Heart right ventricle (tissue), 16 donors: ENCODE measurements at places on chromosomes 16 and 17.

DNA sequence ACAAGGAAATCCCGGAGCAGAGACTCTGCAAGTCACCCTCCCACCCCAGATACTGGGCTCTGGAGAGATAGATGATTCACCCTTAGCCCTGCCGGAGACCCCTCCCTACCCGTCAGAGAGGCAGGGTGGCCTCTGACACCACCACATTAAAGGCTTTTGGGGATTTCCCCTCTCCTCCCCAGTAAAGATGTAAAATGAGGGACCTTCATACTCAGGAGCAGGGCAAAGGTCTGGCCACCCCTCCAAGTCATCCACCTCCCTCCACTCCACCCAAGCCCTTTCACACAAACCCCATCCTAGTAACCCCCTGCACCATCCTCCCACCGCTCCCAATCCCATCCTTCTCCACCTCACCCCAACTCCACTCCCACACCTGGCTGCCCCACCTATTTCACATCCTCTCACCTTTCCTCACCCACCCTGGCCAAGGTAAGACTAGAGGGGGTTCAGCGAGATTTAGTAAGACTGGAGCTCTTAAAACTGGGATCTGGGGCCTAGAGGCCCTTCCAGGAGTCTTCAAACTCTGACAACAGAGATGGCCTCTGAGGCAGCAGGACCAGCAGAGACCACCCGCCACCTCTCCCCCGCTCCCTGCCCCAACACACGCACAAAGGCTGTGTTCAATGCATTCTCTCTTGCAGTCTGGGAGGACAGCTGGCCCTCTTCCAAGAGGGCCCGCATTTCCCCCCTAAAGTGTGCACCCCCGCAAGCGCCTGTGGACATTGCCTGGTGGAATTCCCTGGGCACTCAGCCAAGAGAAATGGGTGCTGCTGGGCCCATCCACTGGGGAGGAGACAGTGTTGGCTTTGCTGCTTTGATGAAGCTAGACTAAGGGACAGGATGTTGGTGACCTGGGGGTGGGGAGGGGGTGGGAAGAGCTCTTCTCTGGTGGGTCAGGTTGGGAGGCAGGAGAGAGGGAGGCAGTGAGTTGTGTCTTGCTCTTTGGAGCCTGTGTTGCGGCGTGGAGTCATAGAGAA, 1.1 kb downstream of the ABAT start:
- no peak for DNase-seq

- DNase-seq, result no peak
These were observed 25.2 kb upstream of the EMP2 start for GRCh38 chr16:10605636-10606035.

DNA sequence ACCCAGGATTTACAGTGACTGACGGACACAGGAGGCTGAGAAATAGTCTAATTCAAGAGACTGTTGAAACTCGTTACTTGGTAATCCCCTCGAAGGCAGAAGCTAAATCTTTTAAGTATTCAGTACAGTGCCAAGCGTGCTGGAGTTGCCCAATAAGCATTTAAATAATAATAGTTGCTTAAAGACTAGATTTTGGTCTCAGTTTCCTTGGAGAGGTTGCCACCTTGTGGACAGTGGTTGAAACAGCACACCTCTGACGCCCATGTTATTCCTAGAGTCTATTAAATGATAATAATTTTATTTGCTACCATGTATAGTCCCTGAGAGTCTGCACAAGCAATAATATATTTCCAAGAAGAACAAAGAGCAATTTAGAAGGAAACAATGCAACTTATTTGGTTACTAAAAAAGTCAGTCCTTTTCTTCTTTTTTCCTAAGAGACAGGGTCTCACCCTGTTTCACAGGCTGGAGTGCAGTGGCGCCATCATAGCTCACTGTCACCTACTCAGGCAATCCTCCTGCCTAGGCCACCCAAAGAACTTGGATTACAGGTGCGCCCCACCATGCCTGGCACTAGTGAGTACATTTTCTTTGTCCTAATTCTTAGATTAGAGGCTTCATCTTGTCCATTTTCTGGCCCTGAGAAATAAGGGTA, 138.0 kb upstream of the NUDT7 start:
- DNase-seq, result peak; percentile 35

- no peak for DNase-seq
These were observed 592.3 kb downstream of the MAF start for GRCh38 chr16:79008036-79008868.

DNA sequence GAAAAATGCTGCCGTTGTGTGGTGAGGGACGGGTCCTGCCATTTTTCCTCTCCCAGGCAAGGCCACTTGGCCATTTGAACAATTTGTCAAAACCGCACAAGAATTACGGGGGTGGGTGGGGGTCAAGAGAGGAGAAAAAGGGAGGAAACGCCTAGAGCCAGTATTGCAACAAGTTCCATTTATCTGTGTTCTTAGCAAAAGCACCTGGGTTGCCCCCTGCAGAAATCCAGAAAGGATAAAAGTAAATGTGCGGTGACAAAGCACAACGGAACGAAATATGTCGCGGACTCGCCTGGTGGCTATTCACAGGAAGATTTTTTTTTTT, 209.4 kb downstream of the ZFHX3 start:
- DNase-seq, result no peak

DNA sequence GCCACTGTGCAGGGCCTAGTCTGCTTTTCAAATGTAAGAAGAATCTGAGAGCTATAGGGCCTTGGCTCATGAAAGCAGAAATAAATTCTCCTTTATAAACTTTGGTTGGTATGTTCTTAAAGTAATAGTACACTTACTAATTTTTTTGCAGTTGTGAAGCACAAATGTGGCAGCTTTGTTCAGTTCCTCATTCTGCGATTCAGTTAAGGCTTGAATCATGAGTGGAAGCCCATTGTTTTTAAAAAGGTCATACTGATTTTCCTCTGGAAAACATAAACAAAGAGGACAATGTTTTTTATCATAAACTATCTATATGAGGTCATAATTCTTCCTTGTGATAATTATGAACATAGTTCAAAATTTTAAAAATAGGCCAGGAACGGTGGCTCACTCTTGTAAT, 23.6 kb upstream of the DYNC1LI2 start:
- no peak for DNase-seq

DNA sequence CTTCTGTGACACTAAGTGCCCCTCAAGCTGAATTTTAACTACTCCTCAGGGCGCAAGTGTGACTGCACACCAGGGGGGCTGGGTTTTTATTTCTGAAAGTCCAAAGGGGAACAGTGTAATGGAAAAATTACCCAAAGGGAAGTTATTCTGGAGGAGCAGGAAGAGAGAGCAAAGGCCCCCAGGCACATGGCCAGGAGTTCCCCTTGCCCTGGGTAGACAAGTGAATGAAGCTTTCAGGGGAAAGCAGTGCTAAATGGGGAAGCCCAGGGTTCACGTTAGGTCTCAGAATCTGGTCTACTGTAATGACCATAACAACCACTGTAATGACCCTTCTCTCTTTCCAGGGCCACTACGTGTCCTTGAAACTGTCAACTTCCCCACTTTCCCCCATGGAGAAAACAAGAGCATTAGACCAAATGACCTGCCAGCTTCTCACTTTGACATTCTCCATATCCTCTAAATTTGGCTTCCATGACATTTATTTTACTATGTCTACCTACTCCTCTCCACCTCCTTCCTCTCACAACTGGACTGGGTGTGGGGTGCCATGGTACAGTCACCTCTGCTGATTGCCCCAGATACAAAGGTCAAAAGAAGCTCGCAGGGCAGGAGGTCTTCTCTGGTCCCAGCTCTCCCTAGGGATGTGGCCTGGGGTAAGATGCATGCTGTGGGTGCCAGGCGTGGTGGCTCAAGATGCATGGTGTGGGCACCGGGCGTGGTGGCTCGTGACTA, 34.1 kb upstream of the MMP2 start:
- peak; percentile 43 for DNase-seq

GRCh38 chr16:70432356-70432722, 6.6 kb downstream of the ST3GAL2 start:
- DNase-seq, result no peak

DNA sequence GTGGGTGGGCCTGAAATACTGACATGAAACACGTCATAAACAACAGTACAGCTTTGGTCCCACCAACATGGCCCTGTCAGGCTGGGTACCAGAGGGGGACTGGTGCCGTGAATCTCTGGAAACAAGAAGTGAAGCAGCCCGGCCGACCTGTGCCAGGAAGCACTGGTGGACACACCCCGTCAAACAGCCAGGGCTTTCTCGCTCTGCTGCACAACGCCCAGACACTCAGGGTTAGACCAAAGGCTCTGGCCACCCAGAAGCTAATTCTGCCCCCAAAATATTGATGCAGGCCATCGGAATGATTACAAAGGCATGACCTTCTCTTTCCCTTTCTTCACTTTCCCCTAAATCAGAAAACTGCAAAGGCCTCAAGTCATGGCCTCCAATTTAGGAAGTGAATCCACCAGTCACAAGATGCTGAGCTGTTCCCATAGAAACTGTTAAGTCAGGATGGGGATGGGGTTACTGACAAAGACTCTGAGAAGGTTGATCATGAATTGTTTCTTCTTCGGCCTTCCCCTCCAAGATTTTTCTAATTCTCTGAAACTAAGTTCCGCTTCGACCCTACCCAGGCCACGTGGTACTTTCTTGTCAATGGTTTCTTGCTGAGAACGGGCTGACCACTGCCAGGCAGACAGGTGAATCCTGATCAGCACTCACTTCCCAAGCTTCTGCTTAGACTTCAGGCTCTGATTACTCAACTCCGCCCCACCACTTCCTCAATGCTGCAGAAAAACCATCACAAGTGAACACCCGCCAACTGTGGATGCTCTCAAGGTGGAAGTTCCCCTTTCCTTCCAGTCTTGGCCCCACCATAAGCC, 6.7 kb downstream of the PITPNA start:
- DNase-seq, result no peak

- no peak for DNase-seq
These were observed 101.6 kb downstream of the AXIN2 start for GRCh38 chr17:65459677-65460347.

DNA sequence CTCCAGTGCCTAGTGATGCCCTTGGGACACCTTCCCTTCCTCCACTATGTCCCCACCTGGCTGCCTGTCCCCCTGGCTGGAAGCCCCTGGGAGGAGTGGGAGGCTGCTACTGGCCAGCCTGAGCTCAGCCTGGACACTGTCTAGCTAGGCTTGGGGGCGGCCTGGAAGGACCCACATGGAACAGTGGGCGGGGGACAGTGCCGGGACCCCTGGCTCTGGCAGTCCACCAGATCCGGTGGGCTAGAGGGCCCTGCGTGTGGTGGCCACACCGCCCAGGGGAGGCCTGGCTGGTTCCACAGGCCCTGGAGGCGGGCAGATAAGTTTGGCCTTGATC, 388.0 kb upstream of the TNRC6C start:
- DNase-seq, result no peak

- no peak for DNase-seq
These were observed 10.8 kb downstream of the RGS9 start for GRCh38 chr17:65147955-65148354.

- no peak for DNase-seq
These were observed 70.2 kb upstream of the NETO2 start for GRCh38 chr16:47213761-47214440.

GRCh38 chr17:41002814-41003213, 3.1 kb upstream of the KRTAP3-2 start:
- no peak for DNase-seq

- DNase-seq, result no peak
These were observed 792 bp downstream of the SECTM1 start for GRCh38 chr17:82332669-82333278.

DNA sequence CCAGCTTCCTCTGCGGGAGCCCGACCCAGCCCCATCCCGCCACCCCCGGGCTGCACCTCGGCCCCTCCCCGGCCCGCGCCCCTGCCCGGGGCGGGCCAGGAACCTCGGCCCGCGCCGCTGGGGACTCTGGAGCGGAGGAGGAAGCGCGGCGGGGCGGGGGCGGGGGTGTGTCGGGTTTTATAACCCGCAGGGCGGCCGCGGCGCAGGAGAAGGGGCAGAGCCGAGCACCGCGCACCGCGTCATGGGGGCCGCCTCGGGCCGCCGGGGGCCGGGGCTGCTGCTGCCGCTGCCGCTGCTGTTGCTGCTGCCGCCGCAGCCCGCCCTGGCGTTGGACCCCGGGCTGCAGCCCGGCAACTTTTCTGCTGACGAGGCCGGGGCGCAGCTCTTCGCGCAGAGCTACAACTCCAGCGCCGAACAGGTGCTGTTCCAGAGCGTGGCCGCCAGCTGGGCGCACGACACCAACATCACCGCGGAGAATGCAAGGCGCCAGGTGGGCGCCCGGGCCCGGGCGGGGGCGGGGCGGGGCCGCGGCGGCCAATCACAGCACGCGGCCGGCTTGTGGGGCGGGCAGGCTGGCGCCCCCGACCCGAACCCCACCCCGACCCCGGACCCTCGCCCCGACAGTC, at the start of gene ACE:
TSS of gene ACE (plus strand) at position 208 of the 626 bp plus-strand sequence. CDS start at position 242, 34 bp downstream.
- peak; percentile 45 for DNase-seq

DNA sequence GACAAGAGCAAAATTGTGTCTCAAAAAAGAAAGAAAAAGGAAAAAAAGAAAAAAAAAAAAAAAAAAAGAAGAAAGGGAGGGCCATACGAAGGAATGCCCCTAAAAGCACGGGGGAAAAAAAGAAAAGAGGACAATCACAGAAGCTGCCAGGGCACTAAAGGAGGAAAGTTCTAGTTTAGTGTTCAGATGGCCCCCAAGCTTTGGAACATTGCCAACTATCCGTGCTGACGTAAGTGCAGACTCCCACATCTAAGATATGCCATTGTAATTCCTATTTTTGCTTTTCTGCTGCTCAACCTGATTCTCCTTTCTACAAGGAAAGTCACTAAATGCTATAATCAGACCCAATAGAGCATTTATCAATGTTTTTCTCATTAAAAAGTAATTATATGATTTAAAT, 842.1 kb downstream of the KCNJ2 start:
- no peak for DNase-seq

GRCh38 chr16:51710905-51711563, 560.0 kb upstream of the SALL1 start:
- DNase-seq, result no peak

- DNase-seq, result no peak
These were observed 3.9 kb downstream of the SLC47A2 start for GRCh38 chr17:19712436-19713004.

GRCh38 chr16:53090591-53091411, 36.0 kb downstream of the CHD9 start:
- DNase-seq, result peak; percentile 92

GRCh38 chr17:60153606-60154390, 4.0 kb downstream of the CA4 start:
- no peak for DNase-seq

GRCh38 chr17:43691317-43691693, 29.6 kb upstream of the MEOX1 start:
- DNase-seq, result no peak

- DNase-seq, result no peak
These were observed 26.4 kb upstream of the CD300E start for GRCh38 chr17:74649909-74650308.

GRCh38 chr16:710500-711075, 4.3 kb upstream of the METRN start:
- DNase-seq, result no peak

DNA sequence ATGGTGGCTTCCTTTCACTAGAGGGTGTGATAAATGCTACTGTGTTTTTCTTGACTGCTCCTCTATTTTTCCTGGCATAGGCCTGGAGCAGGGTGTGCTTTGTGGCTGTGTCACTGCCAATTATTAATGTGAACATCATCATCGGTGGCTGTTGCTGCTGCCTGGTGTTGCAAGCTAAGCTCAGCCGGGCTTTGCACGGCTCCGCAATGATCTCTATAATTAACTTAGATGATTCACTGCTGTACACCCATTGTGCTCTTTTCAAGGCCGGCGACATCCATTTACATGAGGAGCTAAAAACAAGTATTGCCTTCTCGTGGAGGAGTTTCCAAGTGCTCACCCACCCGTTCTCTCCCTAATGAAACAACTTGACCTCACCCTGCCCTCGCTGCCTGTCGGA, 160.1 kb upstream of the IRX3 start:
- peak; percentile 56 for DNase-seq

- DNase-seq, result peak; percentile 55
These were observed 10.2 kb downstream of the LASP1 start for GRCh38 chr17:38879878-38880665.

- no peak for DNase-seq
These were observed 10.5 kb downstream of the DOK4 start for GRCh38 chr16:57475711-57476339.
